ENCODE measurements at places on chromosomes 1 and 21.

- no peak for DNase-seq
Observed at GRCh38 chr1:81585371-81585770, 215.4 kb upstream of the ADGRL2 start.

DNA sequence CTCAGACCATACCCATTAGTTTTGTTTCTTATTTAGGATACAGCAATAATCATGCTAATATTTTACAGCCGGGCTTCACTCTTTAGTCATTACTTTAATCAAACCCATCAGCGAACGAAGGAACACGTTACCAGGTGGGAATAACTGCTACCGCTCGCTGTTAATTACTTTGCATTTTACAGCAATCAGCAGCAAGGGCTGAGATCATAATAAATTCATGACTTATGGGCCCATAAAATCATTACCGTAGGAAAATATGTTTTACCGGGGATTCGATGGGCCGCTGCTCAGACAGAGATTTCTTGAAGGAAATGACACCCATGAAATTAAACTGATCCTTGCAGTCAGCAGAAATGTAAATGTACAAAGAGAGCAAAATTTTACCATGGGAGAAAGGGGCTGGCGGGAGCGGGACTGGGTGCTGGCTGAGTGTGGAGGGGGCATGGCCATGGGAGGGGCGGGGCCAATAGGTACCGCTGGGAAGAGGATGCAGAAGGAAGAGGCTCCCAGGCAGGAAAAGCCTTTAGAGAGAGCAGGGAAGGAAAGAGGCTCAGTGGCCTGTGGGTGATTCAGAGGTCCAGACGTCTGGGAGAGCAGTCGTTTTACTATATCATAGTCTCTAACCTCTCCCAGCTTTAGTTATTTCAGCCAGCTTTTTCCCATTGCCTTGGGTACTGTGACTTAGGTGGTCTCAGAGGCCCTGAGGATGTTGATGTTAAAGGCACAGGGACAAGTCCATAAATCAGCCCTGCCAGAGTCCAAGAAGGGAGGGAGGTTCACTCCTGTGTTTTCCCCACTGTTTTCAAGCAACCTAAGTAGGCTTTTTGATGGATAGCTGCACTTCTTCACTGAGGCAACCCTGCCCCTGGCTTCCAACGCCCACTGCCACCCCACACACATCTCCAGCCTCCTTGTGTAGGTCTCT is 258.9 kb downstream of the SEC16B start:
- no peak for DNase-seq

DNA sequence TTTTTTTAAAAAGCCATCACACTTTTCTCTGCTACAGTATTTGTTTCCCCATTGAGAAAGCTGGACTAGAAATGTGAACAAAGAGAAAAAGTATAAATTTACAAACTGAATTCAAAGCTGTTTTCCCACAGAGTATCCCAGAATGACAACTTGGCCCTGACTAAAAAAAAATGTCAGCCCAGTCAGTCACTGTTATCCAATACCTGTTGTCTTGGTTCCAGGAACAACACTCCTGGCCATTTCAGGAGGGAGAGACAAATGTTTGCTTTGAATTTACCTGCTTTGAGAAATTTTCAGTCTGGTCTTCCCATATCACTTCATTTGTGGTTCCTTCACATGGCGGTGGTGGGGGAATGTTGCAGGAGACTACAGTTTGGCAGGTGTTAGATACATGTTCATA is 46.2 kb downstream of the COLGALT2 start:
- no peak for DNase-seq

- DNase-seq: no peak
Observed at GRCh38 chr1:224503161-224504118, 68.8 kb upstream of the WDR26 start.

DNA sequence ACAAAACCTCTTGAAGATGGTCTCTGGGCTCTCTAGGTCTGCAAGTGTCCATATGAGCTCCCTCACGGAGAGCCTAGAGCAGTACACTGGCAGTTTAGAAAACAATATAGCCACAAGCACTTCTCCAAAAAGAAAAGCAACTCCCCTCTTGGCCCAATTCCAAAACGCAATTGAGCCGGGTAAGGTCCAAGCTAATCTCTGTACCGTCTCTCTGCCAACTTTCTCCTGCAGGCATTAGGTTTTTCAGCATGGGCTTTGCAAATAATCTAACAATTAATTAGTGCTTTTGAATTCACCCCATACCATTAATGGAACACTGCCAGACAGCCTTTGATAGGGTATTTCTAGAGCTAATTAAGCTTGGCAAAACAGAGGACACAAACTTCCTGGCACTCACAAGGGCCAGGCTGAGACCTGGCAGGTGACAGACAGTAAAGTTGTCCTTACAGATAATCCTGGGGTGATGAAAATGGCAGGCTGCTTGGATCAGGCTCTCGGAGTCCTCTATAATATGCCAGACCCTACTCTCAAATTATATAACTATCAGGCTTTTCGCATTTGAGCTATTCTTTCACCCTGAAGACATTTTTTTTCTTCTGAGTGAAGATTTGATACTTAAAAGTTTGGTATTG is 39.8 kb downstream of the TGFBR3 start:
- no peak for DNase-seq

DNA sequence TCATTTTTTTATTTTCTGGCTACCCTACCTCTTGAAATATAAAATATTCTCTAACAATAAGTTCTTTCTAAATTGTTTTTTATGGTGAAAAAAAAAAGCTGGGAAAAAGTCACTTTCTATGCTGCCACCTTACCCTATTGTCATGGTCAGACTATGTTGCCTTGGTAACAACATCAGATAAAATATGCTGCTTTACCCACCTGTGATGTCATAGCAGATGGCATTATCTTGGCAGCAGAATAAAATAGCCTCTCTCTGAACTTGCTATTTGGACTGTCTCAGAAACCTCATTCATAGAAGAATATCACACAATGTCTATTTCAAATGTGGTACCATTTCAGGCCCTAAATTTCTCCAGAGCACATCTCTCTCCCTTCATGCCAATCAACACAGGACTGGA is 69.6 kb upstream of the SGIP1 start:
- DNase-seq: no peak

GRCh38 chr1:60000625-60001024 is 72.9 kb downstream of the C1orf87 start:
- no peak for DNase-seq
